DMS53 (cell line): ENCODE measurements at places on chromosomes 3 and 15.
A peak's percentile ranks its signal among the peaks of the same experiment; 100 is the strongest.

GRCh38 chr3:48338635-48339034 lies 5.2 kb upstream of the SPINK8 start:
- DNase-seq = no peak

GRCh38 chr3:148833223-148833622 lies 5.6 kb downstream of the CPB1 start:
- DNase-seq = no peak

GRCh38 chr3:193997228-193998122 lies 138.5 kb upstream of the HES1 start:
- DNase-seq = peak; percentile 70

- no peak for DNase-seq
These were observed 60.4 kb downstream of the SPSB4 start for GRCh38 chr3:141111364-141112155.

DNA sequence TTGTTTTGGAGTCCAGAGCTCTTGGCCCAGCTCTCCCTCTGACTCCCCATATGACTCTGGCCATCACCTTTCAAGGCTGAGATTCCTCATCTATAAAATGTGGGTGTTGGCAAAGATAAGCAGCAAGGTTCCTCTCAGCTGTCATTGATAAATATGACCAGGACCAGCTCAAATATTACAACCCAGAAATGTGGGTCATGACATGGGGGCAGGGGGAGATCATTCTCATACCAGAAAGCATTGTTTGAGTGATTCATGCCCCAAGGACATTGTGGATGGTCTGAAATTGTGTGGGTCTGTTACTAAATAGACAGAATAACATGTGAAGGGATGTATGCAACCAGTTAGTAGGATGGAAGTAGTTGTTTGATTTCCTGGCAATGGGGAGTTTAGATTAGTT lies 13.9 kb downstream of the UPK1B start:
- DNase-seq = no peak

DNA sequence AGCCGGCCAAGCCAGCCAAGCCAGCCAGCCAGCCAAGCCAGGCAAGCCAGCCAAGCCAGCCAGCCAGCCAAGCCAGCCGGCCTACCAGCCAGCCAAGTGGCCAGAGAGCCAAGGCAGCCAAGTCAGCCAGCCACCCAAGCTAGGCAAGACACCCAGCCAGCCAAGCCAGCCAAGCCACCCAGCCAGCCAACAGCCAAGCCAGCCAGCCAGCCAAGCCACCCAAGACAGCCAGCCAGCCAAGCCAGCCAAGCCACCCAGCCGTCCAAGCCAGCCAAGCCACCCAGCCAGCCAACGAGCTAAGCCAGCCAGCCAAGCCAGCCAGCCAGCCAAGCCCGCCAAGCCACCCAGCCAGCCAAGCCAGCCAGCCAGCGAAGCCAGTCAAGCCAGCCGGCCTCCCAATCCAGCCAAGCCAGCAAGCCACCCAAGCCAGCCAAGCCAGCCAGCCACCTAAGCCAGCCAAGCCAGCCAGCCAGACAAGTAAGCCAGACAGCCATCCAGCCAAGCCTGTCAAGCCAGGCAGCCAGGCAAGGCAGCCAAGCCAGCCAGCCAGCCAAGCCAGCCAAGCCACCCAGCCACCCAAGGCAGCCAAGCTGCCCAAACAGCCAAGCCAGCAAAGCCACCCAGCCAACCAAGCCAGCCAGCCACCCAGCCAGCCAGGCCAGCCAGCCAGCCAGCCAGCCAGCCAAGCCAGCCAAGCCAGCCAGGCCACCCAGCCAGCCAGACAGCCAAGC lies 200.5 kb downstream of the GOLGA6L6 start:
- no peak for DNase-seq

- no peak for DNase-seq
These were observed 12.2 kb downstream of the ZIC1 start for GRCh38 chr3:147421184-147421912.

DNA sequence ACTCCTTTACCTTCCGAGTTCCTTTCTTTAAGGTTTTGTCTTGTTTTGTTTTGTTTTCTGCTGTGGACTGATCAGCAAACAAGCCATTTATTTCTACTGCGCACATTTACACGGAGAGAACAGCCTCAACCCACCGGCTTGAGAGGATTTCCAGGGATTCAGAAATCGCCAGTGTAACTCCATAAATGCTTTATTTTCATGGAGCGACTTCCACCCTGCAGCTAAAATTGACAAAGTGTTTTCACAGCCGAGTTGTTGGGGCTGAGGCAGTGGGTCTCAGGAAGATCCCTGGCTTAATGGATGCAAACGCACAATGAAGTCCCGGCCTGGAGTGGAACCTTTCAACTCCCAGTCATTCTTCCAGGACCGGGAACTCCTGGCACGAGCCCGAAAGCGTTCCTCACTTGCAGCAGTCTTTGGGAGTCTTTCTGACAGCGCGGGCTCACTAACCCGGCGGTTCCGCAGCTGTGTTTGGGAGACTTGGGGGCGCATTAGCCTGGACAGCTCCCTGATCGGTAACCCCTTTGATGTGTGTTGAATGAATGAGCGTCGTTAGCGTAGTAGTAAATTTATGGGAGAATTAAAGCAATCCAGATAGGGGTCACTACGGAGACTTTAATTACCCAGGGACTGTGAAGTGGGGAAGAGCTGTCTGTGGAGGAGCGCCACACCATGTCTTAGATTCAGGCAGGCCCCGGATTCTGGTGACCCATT lies 785 bp upstream of the MYRIP start:
- DNase-seq = peak; percentile 47

GRCh38 chr15:93451265-93451664 lies 362.3 kb upstream of the RGMA start:
- no peak for DNase-seq

DNA sequence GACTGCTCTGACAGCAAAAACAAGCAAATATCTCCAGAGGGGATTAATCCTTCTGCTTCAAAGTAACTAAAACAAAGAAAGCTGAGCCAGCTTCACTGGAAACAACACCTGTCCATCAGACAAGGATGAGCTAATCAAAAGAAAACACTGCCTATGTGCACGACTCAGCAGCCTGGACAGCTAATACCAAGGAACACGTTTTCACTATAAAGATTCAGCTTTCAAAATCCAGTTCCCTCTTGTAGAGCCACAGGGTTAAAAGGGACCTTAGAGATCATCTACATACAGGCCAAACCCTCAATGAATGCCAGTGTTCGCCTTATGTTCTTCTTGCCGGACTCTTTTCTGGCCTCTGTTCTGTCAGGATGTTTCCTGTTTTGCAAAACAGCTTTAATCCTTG lies 6.9 kb downstream of the TUSC7 start:
- peak; percentile 59 for DNase-seq

GRCh38 chr3:188286087-188286513 lies 132.1 kb downstream of the LPP start:
- no peak for DNase-seq
